ENCODE measurements at places on chromosomes 12 and 14.

- no peak for DNase-seq
Observed at GRCh38 chr12:107320929-107321631, 227.7 kb upstream of the CRY1 start.

DNA sequence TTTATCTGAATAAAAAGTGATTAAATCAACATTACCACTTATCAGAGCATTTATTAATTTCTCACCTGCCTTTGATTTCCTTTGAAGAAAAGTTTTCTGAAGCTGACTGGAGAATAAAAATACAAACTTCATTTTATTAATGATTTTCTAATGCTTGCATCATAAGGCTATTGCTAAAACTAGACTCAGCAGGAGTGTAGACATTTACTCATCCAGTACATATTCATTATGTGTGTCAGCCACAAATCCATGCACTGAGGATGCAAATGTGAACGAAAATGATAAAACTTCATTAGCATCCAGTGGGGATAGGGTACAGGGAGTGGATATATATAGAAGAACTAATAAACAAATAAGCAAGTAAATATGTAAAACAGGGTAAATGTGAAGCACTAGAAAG is 74.6 kb downstream of the SLCO1B3 start:
- DNase-seq: no peak

GRCh38 chr12:124688356-124688992 is 121.1 kb upstream of the NCOR2 start:
- DNase-seq: no peak

DNA sequence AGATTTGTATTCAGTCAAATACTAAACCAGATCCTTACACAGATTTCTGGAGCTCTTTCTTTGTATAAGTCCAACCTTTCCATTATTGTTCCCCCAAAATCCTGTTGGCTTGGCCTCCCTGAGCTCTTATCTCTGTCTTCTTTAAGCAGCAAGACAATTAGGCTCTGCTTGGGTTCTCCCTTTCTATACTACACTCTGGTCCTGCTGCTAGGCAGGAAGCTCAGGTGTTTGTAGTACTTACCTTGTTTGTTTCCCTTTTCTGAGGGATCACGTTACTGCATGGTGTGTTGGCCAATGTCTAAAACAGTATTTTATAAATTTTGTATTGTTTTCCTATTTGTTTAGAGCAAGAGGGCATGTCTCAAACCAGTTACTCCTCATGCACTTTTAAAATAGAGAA is 192.9 kb downstream of the PRKD1 start:
- no peak for DNase-seq

GRCh38 chr14:75254901-75255584 is 23.6 kb upstream of the FOS start:
- no peak for DNase-seq

DNA sequence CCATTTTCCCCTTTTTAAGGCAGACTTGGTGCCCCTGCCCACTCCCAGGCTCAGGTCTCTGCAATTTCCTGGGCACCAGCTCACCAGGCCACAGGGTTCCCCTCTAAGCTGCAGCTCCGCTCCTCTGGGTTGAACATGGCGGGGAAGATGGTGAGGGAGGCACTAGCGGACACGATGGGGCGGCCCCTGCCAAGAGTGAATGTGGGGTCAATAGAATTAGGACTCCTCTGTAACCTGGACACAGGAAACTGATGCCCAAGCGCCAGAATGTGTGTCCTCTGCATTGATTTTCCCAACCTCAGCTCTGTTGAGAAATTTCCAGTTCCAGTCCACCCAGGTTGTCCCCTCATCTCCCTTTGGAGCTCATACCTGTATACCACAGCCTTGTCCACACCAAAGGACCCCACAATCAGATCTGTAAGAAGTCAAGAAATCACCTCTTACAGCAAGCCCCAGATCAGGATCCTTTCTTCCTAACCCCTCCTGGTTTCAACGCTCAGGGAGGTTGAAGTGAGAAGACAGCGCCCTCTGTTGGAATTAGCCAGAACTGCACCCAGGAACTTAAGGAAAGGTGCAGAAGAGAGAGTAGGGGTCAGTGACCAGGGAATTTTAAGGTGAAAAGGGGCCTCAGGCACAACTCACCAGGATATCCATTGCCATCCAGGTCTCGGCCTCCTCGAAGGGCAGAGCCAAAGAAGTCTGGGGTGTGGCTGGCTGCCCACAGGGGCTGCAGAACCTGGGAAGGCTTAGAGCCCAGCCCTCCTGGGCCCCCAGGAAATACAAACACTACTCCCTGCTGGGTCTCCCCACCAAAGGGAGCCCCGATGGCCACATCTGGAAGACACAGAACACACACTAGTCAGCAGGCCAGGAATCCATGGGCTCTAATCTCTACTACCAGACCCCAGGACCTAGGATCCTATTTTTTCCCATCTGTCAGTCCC is 14.7 kb downstream of the ITGA5 start:
- DNase-seq: no peak

DNA sequence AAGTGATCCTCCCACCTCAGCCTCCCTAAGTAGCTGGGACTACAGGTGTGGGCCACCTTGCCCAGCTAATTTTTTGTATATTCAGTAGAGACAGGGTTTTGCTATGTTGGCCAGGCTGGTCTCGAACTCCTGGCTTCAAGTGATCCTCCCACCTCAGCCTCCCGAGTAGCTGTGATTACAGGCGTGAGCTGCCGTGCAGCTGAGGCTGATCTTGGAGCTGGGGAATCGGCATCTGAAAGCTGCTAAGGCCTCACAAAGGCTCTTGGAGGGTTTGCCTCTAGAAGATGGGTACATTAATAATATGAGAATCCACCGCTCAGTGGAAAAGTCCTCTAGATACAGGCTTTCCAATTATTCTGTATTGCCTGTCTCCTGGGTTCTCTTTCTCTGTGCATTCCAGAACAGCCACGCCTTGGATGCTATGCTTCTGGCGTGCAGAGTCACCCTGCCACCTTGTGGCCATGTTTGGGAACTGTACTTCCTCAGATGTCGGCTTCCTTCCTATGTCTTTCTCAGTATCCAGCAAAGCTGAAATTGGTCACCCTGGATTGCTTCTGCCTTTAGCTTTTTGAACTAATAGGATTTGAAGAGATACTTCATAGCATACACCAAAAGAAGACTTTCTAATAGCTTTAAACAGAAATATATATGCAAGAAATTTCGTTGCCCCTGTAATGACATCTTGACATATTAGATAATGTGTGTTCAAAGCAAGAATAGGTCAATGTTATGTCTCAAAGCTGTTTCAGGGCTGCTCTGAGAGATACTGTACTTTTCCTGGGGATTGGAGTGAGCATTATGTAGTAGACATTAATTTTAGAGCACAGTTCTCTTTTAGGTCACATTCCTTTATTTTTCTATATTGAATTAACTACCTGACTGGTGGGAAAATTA is 75.4 kb downstream of the SNAPC1 start:
- peak; percentile 31 for DNase-seq

DNA sequence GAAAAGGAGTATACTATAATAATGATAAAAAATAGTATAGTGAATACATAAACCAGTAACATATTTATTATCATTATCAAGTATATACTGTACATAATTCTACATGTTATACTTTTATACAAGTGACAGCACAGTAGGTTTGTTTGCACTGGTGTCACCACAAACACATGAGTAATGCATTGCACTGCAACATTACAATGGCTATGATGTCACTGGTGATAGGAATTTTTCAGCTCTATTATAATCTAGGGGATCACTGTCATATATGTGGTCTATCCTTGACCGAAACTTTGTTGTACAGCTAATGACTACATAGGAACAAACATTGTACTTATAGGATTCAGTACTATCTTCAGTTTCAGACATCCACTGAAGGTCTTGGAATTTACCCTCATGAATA is 165.8 kb upstream of the SYT1 start:
- DNase-seq: no peak

DNA sequence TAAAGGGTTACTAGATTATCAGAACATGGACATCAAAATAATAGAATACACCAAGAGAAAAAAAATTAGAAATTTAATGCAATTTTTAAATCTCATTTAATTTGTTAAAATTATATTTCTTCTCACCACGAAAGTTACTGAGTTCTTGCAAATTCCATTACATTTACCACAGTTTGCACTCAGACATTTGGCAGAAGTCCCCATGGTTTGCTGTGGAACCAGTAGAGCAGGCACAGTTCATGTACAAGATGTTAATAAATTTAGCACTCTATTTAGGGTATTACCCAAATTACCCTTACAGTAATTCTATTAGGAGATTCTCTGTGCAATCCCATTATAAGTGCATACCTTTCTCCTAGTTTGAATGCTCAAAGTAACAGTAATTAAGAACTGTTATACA is 9.7 kb downstream of the SCN8A start:
- DNase-seq: no peak

GRCh38 chr12:113678223-113679119 is 206.8 kb upstream of the LHX5 start:
- DNase-seq: no peak

GRCh38 chr14:81187832-81188522 is 32.8 kb downstream of the GTF2A1 start:
- DNase-seq: no peak

DNA sequence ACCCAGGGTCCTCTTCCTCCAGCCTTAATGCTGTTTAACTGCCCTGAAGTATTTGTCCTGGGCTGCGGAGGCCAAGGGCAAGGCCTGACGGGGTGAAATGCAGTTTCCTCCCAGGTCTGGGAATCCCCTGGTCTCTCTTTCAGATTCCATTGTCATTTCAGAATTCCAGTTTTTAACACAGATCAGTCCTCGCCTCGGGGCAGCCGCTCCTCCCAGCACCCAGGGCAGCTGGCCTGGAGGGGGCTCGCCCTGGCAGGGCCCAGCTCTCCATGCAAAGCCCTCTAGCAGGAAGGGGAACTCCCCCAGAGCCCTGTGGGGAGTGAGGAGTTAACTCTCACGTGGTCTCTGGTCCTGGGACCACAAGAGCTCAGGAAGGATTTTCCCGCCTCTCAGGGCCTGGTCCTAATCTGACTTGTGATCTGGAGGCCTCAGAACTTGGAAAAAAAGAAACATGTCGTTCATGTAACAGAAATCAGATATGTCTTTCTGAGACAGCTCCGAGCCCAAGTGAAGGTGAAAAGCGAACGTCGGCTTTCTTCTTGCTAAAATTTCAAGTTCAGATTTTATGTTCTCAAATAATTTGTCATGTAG is 265.6 kb upstream of the SFSWAP start:
- DNase-seq: no peak

DNA sequence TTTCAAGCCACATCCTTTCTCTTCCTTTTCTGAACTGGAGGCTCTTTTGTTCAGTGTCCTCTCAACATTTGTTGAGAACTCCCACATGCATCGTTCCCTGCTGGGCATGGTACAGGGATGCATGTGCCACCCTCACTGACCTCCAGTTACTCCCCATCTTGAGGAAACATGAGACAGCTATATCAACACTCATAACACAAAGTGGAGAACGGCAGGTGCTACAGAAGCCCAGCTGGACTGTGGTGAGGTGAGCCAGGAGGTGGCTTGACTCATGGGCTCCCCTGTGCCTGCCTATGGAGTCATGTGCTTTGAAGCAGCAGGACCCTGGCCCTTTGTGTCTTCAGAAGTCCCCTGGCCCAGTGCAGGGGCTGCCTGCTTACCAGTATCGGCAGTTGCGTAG is 9.7 kb downstream of the MYH6 start:
- DNase-seq: no peak

DNA sequence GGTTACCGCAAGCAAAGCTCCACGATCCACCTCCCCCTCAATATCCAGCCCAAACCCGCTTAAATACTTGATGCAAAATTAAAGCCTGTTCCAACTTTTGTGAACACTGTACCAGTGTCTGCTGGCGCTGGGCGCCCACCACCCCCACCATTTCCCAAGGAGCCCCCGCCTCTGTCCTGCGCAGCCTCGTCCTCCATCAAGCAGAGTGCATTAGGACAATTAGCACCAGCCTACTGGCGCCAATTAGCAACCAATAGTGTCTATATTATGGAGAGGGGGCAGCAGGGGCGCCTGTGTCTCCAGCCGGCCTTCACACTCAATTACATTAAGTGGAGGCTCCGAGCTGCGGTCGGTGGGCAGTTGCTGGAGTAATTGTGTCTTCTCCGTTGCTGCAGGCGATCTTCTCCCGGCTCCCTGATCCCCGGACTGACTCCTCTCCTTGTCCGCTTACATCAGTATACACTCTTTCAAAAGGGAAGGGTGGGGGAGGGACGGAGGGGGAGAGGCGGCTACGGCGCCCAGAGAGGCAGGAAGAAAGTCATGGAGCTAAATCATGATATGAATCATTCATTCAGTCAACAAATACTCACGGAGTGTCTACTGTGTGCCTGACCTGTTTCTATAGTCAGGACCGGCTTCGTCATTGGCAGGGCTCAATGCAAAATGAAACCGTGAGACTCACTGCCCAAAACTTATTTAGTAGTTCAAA is 707.3 kb downstream of the MED13L start:
- DNase-seq: no peak

GRCh38 chr14:101992708-101993107 is 28.3 kb downstream of the DYNC1H1 start:
- peak; percentile 62 for DNase-seq

- DNase-seq: no peak
Observed at GRCh38 chr12:128664501-128664900, 159.3 kb downstream of the SLC15A4 start.

DNA sequence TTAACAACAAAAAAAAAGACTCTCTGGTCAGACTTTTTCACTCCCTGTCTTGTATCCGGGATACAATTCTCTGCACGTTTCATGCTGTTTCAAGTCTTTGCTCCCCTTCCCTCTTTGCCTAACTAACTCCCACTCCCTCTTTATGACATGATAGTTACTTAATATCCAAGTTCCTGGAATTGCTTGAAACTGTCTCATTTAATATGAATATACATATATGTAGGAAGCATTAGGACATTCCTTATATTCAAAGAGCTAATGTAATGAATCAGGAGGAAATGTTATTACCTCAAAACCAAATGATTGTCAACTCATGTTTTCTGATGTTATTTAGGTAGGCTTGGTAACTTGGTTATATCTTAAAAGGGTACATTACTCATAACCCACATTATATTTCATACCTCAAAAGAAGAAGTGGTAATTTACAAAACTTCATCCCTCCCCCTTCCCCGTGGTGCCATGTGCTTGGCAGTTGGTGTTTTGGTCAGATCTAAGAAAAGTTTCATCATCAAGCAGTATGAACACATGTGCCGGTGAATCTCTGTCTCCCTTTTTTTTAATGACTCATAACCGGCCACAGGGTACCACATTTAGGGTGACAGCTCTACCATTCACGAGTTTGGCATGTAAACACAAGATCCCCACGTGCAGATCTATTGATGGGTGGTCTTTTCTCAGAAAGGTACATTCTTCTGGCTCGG is 56.5 kb downstream of the HCAR2 start:
- DNase-seq: peak; percentile 36

- no peak for DNase-seq
Observed at GRCh38 chr14:50451854-50452253, 55.2 kb upstream of the CDKL1 start.

- no peak for DNase-seq
Observed at GRCh38 chr12:84919271-84919670, 6.7 kb upstream of the SLC6A15 start.

- DNase-seq: no peak
Observed at GRCh38 chr14:68653804-68654203, 139.1 kb downstream of the ZFP36L1 start.

DNA sequence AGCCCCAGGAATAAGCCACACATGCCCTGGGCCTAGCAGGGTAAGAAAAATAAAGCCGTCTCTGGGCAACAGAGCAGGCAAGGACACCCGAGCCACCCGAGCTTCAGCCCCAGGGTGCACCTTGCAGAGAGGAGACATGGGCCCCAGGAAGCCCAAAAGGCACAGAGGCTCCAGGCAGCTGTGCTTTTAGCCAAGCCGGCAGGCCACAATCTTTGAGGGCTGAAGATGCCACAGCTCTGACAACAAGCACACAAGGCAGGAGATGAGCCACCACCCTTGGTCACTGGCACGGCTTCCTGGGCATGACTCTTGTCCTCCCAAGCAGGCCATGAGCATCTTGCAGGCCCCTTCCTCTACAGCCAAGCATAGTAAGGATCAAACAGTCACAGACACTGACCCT is 86.3 kb downstream of the ITPK1 start:
- DNase-seq: no peak
